Mammary epithelial cell (primary cell): ENCODE measurements at places on chromosomes 12 and 14. TPM values are rescaled to one million over a fixed set of nuclear protein-coding genes. Genes with fewer than 3 reads are reported as not detected.
A peak's percentile ranks its signal among the peaks of the same experiment; 100 is the strongest.

DNA sequence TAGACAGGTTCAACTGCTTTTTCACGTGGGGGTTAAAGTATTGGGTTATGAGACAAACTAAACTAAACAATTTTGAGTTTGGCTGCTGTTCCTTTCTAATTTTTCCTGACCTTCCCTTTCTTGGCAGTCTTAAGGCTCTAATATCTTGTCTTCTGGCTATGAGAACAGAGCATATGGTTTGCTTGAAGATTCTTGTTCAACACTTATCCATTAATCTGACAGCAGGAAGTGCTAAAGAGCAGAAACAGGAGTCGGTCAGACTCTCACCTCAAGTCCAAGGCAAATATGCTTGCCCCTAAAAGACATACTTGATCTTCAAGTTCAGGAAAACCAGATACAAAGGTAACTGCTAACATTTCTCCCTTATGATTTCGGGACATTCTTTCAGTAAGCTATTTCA is 52.6 kb upstream of the KCNJ8 start:
- DNase-seq: no peak

DNA sequence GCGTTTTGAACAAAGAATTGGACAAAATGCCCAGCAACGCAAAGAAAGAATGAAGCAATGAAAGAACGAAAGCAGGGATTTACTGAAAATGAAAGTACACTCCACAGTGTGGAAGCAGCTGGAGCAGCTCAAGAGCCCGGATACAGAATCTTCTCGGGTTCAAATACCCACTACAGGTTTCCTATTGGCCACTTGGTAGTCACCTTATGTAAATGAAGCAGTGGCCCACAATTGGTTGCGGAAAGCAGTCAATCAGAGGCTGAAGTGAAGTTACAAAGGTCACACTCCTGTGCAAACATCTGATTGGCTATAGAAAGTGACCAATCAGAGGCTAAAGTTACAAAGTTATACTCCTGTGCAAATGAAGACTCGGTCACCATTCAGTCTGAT is 15.0 kb upstream of the PPP1R13B start:
- DNase-seq: no peak

DNA sequence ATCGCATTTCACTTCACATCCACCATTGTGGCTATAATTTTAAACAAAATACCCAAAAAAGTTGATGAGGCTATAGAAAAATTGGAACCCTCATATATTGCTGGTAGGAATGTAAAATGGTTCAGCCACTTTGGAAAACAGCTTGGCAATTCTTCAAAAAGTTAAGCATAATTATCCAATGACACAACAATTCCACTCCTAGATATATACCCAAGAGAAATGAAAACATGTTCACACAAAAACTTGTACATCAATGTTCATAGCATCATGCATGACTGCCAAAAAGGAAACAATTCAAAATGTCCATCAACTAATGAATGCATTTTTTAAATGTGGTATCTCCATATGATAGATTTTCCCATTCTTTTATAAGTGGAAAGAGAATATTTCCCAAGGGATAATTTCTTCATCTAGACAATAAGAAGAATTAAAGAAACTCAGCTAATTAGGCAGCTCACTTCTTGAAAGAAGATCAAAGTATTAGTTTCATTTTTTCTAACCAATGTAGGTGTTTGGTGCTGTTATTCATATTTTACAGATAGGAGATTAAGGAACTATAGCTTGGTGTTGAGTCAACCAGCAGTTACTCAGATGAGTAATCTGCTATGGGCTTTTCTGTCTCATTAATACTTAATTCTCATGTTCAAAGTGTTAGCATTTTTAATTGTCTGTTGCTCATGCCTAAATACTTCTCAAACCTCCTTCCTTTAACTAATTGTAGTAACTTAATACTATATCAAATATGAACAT is 32.8 kb downstream of the YEATS4 start:
- peak; percentile 14 for DNase-seq

- DNase-seq: no peak
Observed at GRCh38 chr12:119211884-119212283, 33.2 kb downstream of the HSPB8 start.

GRCh38 chr14:91008759-91009409 is 51.6 kb downstream of the RPS6KA5 start:
- no peak for DNase-seq

GRCh38 chr14:103016594-103016993 is 40.8 kb downstream of the CDC42BPB start:
- DNase-seq: no peak

- DNase-seq: no peak
Observed at GRCh38 chr12:85356596-85357385, 76.8 kb downstream of the ALX1 start.

Gene SIX4
- 10.7 TPM for total RNA-seq
